GM12878 (cell line): ENCODE measurements at places on chromosomes 2 and 18. TPM values are rescaled to one million over a fixed set of nuclear protein-coding genes. Genes with fewer than 3 reads are reported as not detected.

DNA sequence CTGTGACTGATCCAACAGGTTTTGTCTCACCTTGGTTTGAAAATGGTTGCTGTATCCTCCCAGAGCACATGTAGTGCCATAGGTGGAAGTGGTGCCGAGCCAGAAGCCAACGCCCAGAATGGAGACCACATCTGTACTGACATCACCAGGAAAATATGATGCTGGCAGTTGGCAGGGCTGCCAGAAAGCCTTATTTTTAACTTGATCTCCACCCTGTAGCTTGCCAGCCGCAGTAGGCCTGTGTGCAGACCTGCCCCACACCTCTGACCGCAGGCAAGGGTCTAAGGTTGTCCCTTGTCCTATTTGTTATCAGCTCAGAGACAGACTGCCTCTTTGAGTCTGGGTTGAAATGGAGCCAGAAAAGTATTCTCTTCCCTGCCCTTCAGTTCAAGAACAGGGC is 123.5 kb upstream of the EML6 start:
- peaks cover 42% of the 10 kb centered on the region for H3K4me1 ChIP-seq
- H3K36me3 ChIP-seq: peaks cover 33% of the 10 kb centered on the region
- no peak overlapping the region for H3K27ac ChIP-seq
- DNase-seq: no peak
- no peaks in the 10 kb centered on the region for H3K27me3 ChIP-seq

- no peak overlapping the region for H3K27ac ChIP-seq
- no peaks in the 10 kb centered on the region for H3K27me3 ChIP-seq
- H3K4me3 ChIP-seq: no peak overlapping the region
- H3K4me1 ChIP-seq: no peaks in the 10 kb centered on the region
- no peaks in the 10 kb centered on the region for H3K36me3 ChIP-seq
- DNase-seq: no peak
Observed at GRCh38 chr2:202679980-202680379, 45.2 kb downstream of the FAM117B start.

DNA sequence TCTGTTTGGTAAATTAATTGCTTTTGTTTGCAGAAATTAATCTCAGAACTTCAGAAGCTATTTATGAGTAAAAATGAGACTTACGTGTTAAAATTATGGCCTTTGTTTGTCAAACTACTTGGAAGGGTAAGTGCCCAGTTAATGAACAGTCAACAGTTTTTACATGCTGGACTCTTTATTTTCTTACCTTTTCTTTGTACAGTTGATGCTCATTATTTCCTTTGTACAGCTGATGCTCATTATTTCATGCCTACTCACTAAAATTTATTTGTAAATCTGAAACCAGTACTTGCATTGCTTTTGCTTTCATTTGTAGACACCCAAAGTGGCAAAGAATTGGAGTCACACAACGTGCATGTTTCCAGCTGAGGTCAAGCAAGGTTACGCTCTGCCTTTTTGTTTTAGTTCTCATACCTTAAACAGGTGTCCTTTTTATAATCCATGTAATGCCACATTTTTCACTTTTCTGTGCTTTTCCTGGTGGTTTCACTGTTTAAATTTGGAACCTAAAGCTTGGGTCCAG is 13.3 kb downstream of the RIF1 start:
- no peak overlapping the region; the same call in 1 of the 2 replicates for H3K4me3 ChIP-seq
- H3K4me1 ChIP-seq: peaks cover 6% of the 10 kb centered on the region
- no peak for DNase-seq
- H3K36me3 ChIP-seq: peaks cover 23% of the 10 kb centered on the region
- peak overlapping the region; percentile 63 for H3K27ac ChIP-seq

The RAX gene
- not detected in 2 replicates for polyA plus RNA-seq

- no peak overlapping the region for H3K27ac ChIP-seq
- peaks cover 1% of the 10 kb centered on the region; the same call in 1 of the 2 replicates for H3K27me3 ChIP-seq
- no peak for DNase-seq
- no peak overlapping the region for H3K4me3 ChIP-seq
Observed at GRCh38 chr2:157806426-157807077, 69.6 kb downstream of the ACVR1 start.

The SETBP1 gene
- polyA plus RNA-seq: 3.4 and 4.0 TPM in 2 replicates

The SPRED2 gene
- 10.2 and 11.8 TPM in 2 replicates for polyA plus RNA-seq
